ENCODE measurements at places on chromosomes 6 and 20.

- DNase-seq: no peak
These were observed 9.7 kb upstream of the HSP90AB1 start for GRCh38 chr6:44237021-44237812.

DNA sequence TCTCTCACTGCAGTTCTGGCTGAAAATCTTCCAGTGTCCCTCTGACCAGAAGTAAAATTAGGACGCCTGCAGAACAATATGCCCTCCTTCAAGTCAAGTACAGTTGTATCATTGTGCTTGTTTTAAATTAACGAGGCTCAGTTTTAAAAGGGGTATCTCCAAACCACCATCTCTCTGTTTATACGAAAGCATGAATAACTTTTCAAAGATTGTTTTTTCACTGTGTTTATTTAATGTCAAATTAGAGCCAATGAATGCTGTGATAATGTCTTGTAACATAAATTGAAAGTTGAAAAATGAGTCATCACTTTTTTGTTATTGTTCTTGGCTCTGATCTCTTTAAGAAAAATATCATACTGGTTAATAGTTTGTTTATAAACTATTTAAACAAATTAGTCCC lies 230.7 kb upstream of the THEMIS start:
- no peak for DNase-seq

DNA sequence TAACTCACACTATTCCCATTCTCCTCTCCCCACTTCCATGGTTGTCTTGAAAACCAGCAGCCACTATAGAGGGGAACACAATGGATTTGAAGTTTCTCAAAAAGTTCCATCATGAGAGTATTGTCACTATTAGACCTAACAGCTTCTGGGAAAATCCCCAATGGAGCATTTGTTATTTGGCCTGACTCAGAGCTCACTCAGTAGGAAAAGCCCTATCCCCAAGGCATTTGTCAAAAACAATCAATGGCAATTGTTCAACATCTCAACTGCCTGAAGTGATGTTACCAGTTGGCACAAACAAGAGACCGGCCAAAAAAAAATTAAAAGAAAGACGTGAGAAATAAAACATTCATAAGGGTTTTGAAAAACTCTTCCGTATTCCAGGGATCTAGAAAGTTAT lies 98.8 kb downstream of the MYLK4 start:
- no peak for DNase-seq

- no peak for DNase-seq
These were observed 112.4 kb downstream of the PRKN start for GRCh38 chr6:162615016-162615705.

DNA sequence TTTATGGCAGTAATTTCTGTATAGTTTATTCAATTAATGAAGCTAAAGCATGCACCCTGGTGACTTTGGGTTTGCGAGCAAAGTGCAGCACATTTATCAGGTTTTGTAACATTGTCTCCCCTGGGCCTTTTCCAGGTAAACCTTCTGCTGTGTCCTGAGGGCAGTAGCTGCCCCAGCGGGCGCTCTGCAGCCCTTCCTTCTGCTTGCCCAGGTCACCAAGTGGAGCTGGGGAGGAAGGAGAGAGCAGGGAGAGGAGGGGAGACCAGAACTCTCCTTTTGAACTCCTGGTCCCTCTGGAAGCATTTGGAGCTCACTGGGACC lies 145.6 kb downstream of the DLL1 start:
- no peak for DNase-seq

- DNase-seq: no peak
These were observed 35.8 kb upstream of the TPD52L1 start for GRCh38 chr6:125117818-125118217.

- no peak for DNase-seq
These were observed 7.4 kb upstream of the LAMP5 start for GRCh38 chr20:9506964-9507369.

- DNase-seq: no peak
These were observed 43.5 kb downstream of the ZFAND3 start for GRCh38 chr6:37862992-37863391.

DNA sequence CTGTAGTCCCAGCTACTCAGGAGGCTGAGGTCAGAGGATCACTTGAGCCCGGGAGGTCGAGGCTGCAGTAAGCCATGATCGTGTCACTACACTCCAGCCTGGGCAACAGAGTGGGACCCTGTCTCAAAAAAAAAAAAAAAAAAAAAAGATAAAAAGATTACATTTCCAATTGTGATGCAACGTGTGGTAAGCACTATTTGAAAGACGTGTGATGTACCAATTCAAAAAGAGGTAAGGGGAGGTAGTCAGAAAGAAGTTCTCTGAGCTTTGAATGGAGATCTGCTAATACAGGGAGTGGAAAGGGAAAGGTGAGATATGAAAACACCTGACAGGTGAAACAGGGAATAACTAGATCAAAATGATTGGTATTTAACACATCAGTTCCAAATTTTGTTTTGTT lies 11.9 kb downstream of the GOPC start:
- DNase-seq: no peak

DNA sequence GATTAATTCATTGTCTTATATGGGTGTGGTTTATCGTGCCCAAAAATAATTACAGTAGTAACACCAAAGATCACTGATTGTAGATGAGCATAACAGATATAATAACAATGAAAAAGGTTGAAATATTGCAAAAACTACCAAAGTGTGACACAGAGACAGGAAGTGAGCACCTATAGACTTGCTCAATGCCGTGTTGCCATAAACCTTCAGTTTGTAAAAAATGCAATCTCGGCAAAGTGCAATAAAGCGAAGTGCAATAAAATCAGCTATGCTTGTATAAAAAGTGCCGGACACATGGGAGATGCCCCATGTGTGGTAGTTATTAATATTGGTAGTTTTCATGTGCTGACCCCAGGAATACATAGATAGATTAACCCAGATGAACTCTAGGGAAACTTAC lies 192.6 kb downstream of the NRN1 start:
- DNase-seq: no peak

- no peak for DNase-seq
These were observed 54.8 kb downstream of the OPN5 start for GRCh38 chr6:47836639-47837038.

DNA sequence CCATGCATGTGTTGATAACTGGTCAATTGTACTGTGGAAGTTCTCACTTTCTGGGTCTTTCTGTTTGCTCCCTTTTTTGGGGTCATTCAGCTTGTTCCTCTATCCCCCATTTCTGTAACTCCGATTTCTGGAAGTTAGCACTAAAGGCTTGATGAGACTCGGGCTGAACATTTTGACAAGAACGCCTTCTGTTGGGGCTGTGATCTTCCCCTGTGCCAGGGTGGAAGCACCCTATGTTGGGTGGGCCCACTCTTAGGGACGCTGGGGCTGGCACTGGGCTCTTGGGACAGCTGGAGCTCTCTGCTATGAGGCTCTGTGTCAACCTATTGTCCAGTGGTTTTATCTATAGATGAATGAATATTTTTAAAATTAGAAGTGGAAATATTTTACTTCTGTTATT lies 60.1 kb upstream of the FRMD1 start:
- no peak for DNase-seq

DNA sequence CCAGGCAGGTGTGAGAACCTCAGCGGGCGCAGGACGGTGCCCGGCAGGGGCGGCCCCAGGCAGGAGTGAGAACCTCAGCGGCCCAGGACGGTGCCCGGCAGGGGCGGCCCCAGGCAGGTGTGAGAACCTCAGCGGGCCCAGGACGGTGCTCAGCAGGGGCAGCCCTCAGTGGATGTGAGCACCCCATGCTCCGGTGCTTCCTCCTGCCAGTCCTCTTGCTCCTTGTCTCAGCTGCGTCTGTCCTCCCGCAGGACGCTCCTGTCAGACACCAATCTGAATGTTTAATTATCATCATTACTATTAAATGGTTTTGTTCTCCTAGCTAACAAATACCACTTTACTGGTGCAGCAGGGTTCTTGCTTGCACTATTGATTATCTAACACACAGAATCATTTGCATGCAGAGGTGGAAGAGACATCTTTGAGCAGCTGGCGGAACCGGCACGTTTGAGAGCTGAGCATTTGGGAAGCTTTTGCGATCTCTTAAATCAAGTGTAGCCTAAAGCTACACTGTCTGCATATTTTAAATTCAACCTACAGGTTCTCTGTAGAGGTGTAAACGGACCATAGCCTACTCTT lies 39.4 kb upstream of the DACT2 start:
- no peak for DNase-seq

DNA sequence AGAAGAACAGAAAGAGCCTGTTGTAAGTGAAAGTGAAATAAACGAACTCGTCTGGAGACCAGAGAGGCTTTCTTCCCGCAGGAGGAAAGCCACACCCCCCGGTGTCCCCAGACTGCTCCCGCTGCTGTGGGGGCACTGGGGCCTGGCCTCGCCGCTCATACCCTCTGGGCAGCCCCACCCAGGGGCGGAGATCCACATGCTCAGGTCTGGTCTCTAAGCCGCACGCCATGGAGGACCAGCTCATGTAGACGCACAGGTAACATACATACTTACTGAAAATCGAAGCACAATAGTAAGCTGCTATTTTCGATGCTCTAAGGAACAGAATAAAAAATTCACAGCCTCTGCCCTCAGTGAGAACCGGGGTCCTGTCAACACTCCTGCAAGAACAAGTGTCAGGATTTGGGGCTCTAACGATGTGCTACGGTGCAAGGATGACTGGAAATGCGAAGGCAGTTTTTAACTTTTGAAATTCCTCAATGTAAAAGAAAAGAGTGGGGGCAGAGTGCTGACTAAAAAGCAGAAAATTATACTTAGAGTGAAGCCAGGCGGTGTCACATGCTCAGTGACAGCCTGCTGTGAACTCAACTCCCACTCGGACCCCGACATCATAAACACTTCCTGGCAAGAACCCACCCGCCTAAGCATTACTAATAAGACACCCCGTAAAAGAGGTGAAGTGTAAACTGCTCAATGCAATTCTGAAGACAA lies 110.5 kb downstream of the IRF4 start:
- DNase-seq: no peak

DNA sequence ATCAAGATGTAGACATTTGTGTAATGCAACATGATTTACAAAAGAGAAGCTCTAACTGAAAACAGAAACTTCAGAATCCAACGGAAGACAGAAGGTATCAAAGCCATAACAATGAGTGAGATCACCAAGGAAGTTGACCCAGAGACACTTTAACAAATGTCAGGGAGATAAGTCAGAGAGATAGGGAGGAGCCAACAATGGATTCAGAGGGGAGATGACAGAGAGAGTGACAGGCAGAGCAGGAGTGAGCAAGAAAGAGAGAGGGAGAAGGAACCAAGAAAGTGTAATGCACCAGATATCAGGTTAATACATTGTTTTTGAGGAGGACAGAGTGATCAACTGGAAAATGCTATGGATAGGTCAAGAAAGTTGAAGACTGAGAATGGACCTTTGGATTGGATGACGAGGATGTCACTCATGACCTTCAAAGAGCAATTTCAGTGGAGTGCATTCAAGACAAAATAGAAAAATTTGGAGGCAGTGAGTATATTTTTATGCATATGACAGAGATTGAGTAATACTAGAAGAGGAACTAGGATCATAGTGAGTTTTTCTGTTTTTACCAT lies 86.6 kb downstream of the TRDN start:
- no peak for DNase-seq

GRCh38 chr20:7057611-7058010 lies 290.1 kb downstream of the BMP2 start:
- DNase-seq: no peak

- no peak for DNase-seq
These were observed 9.2 kb downstream of the ENTPD6 start for GRCh38 chr20:25204550-25205276.

GRCh38 chr20:49288784-49289696 lies 11.2 kb upstream of the ZNFX1 start:
- DNase-seq: no peak

- no peak for DNase-seq
These were observed 4.1 kb downstream of the GUCA1B start for GRCh38 chr6:42190554-42191183.
